ENCODE measurements at places on chromosomes 6 and 20.
A peak's percentile ranks its signal among the peaks of the same experiment; 100 is the strongest.

DNA sequence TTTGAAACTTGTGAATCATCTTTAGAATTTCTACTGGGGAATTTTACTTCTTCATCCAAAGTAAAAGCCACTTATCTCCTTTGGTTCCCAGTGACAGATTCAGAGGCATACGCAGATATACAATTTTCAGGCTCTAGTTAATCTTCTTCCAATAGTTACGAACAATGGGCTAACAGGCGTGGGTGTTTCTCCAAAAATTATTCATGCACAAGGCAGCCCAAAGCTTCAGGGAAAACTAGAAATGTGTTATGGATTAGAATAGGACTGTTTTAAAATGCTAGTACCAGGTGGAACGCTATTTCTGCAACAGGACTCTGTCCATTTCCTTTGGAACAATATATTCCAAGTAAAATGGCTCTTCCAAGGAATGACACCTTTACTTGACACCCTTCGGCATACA is 102.2 kb downstream of the ZNF217 start:
- no peak for DNase-seq

GRCh38 chr6:11552442-11552841 is 14.9 kb downstream of the TMEM170B start:
- no peak for DNase-seq

- no peak for DNase-seq
Observed at GRCh38 chr6:107543088-107543487, 53.2 kb downstream of the SOBP start.

DNA sequence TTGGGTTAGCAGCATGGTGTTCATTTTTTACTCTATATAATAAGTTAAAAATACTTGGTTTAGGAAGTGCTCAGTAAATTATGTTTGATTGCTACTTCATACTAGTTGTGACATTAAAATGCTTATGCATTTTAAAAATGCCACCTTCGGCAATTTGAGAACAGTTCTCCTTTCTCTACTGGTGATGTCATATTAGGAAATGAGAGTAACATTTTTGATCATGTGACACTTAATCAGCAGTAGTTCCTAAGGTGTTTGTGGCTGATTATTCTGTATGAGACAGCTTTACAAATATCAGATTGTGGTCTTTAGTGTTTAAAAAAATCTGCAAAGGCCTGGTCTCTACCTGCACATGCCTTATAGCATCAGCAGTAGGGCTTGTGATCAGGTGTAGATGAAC is 4.4 kb downstream of the GZF1 start:
- DNase-seq = peak; percentile 42

- DNase-seq = no peak
Observed at GRCh38 chr6:155315516-155315871, 1.2 kb upstream of the TFB1M start.

DNA sequence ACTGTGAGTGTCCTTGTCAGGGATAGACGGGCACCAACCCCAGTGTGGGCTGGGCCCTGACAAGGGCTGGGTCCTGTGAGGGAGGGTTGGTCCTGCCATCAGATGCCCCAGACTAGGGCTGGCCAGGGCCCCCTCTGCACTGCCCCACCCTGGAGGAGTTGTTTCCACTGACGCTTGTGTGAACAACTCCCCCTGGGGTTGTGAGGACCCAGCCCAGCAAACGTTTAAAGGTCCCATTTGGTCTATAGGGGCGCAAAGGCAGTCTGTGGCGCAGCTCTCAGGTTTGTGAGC is 104.1 kb downstream of the BMP7 start:
- no peak for DNase-seq

DNA sequence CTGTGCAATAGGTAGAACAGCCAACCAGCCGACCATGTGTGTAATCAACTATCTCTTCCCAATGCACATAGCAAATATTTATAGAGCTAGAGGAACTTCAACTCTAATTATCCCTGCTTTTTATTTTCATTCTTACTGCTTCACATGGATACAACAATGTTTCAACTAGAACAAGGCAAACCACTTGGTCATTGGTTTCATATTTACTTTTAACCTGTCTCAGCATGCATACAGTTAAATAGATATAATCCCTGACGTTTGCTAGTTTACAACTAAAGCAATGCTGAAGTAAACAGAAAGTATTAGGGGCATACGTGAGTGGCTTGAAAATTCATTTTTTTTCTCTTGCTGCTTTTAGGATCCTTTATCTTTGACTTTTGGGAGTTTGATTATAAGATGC is 318.5 kb upstream of the MAP3K7 start:
- DNase-seq = no peak

Measured in CD4-positive, alpha-beta T cell treated with Interferon alpha-2 for 1 hour (primary cell).